ENCODE measurements at places on chromosomes 2 and 18.

DNA sequence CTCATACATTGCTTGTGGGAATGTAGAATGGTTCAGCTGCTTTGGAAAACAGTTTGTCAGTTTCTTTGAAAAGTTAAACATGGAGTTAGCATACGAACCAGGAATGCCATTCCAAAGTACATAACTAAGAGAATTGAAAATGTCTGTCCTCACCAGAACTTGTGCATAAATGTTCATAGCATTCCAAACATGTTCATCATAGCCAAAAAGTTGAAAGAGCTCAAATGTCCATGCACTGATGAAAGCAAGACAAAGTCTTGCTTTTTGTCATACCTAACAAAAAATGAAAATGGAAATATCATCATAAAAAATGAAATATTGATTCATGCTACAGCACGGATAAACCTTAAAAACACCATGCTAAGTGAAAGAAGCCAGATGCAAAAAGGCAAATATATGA lies 408.8 kb upstream of the UBE2E3 start:
- DNase-seq, result peak; percentile 80

- peak; percentile 56 for DNase-seq
Observed at GRCh38 chr2:112482309-112483041, 519 bp downstream of the TTL start.

GRCh38 chr2:23533338-23533695 lies 148.3 kb downstream of the KLHL29 start:
- no peak for DNase-seq

GRCh38 chr2:25252291-25253152 lies 84.1 kb upstream of the POMC start:
- peak; percentile 62 for DNase-seq

DNA sequence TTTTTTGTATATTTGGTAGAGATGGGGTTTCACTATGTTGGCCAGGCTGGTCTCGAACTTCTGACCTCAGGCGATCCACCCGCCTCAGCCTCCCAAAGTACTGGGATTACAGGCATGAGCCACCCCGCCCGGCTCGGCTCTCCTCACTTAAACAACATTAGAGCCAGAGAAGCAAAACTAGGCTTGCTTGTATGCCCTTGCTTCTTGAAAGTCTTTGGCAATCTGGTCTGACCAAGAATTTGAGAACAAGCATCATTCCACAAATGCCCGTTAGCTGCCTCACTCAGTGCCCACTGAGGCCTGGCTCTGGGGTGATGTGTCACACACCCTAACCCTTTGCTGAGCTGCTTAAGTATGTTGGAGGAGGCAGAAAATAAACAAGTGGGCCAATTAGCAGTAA lies 33.5 kb downstream of the SOWAHC start:
- DNase-seq, result peak; percentile 81

- peak; percentile 99 for DNase-seq
Observed at GRCh38 chr2:37767959-37768925, 96.8 kb upstream of the CDC42EP3 start.

GRCh38 chr2:25966531-25967270 lies 15.6 kb downstream of the KIF3C start:
- no peak for DNase-seq

- no peak for DNase-seq
Observed at GRCh38 chr2:236552581-236553363, 16.9 kb upstream of the ACKR3 start.

DNA sequence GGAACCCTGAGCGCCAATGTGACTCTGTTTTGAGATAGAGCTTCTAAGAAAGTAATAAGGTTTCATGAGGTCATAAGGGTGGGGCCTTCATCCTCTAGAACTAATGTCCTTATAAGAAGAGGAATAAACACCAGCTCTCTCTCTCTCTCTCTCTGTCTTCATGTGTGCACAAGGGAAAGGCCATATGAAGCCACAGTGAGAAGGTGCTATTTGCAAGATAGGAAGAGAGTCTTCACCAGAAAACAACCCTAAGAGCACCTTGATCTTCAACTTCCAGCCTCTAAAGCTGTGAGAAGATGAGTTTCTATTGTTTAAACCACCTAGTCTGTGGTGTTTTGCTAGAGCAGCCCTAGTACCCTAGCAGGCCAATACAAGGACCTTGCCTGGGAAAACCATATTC lies 55.8 kb downstream of the DOCK10 start:
- DNase-seq, result no peak

DNA sequence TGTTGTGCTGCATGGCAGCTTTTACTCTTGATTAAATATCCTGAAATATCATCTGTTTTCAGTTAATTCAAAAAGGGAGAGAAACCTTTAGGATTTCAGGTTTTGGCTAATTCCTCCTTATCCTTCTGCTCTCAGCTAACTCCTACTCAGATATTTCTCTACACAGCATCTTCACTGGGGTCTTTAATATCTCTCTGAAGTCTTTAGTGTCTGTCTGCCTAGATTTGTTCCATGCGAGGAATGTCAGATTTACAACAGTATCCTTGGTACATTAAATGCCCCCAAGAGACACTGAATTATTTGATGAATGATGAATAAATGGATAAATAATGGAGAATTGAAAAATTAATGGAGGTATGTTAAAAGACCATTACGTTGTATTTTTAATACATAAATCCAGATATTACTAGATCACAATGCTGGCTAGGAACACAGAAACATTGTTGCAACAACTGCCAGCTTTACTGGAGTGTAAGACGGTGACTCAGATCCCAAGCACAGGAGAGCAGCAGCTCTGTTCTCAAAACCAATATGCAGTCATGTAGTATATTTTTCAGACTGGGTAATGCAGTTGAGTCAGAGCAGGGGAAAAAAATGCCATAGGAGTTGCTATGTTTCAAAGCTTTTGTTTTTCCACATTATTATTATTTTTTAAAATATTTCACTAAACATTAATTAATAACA lies 388.0 kb upstream of the SYT4 start:
- peak; percentile 87 for DNase-seq

- DNase-seq, result peak; percentile 45
Observed at GRCh38 chr2:227472265-227473121, 537 bp downstream of the AGFG1 start.

- no peak for DNase-seq
Observed at GRCh38 chr2:231894566-231895380, 31.4 kb downstream of the NPPC start.

GRCh38 chr18:80172056-80172455 lies 63.0 kb downstream of the ADNP2 start:
- DNase-seq, result no peak

DNA sequence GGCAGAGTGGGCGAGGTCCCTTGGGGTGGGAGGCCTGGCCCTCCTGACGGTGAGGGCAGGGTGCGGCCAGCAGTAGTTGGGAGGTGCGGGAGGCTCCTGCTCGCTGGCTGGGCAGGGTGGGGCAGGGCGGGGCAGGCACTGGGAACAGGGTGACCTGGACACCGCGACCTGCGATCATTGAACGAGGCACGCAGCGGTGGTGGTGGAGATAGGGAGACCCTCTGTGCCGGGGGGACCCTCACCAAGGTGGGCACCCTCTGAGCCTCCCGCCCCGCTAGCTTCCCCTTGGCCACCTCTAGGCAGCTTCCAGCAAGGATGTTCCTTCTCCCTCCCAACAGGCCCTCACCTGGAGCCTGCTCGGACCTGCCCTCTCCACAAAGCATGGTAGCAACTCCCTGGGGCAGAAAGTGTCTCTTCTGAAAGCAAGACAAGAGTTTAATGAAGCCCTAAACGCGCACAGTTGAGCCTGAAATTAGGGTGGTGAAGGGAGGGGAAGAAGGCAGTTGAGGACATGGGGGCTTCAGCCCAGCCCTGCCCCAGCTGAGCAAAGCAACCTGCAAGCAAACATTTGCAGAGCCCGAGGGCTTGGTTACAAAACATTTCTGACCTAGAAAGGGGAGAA lies 15.4 kb upstream of the FOSL2 start:
- DNase-seq, result no peak

DNA sequence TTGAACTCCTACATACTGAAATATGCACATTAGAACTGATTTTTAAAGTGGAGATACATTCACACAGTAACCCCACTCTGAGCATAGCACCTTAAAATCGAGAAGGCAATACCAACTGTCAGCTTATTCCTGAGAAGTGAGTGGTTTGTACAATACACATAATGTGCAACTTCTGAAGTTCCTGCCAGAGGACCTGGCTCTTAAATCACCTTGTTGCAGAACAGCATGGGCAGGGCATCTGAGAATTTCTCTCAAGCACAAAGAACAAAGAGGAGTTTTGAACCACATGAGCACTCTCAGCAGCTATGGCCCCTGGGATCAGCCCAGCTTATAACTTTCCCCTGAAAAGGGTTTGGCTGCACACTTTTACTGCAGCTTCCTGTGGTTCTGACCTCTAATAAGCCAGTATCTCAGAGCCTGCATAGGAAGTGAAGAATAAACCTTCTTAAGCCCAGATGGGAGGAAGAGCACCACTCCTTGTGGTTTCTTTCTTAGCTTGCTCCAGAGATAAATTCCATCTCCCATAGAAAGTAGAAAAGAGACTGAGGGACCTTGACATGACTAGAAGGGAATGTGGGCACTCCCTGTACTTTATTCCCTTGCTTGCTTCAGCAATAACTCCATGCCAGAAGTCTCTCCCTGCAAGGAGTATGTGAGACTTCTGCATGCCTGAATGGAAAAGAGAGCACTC lies 862.3 kb downstream of the SUCLG1 start:
- peak; percentile 58 for DNase-seq

GRCh38 chr2:106868275-106868674 lies 17.7 kb downstream of the ST6GAL2 start:
- DNase-seq, result no peak

DNA sequence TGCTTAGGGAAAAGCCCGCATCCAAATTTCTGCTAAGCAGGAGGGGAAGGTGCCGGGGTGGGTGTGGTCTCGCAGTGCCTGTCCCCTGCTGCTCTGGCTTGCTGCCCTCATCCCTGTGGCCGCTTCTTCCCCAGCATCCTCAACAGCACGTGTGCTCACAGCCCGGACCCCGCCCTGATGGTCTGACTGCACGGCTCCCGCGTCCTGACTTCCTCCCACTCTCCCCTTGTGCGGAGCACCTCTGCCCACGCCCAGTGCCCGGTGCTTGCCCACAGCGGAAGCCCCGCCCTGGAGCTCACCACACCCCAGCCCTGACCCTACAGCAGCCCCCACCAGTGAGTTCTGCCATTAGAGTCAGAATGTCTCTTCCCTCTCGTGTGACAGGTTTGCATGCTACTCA lies 277.9 kb downstream of the NDUFA10 start:
- no peak for DNase-seq

- DNase-seq, result no peak
Observed at GRCh38 chr2:112698834-112699515, 21.8 kb upstream of the NT5DC4 start.

DNA sequence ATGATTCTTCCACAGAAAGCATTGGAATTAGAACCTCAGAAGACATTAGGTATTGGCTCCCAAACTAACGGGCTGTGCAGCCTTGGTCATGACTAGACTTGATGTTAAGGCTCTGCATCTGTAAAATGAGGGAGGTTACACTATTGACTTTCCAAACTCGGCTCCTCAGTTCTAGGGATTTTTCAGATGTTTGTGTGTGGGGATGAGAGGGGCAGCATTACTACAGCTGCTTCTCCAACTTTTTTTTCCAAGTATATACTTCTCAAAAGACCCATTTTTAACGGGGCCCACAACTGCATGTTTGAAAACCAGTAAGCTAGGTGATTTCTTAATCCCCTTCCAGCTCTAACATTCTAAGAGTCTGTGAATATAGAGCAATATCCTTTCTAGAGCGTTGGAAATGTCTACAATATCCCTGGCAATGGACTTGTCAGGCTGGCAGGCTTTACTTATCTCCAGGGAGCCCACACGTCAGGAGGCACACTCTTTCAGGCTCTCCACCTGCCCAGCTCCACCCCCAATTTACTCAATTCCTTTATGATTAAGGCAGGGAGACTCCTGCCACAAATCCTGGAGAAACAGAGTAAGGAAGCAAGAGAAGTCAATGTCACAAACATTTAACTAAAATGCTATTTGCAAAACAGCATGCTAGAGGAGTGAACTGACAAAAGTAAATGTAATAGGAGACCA lies 844 bp upstream of the MPV17 start:
- DNase-seq, result no peak

DNA sequence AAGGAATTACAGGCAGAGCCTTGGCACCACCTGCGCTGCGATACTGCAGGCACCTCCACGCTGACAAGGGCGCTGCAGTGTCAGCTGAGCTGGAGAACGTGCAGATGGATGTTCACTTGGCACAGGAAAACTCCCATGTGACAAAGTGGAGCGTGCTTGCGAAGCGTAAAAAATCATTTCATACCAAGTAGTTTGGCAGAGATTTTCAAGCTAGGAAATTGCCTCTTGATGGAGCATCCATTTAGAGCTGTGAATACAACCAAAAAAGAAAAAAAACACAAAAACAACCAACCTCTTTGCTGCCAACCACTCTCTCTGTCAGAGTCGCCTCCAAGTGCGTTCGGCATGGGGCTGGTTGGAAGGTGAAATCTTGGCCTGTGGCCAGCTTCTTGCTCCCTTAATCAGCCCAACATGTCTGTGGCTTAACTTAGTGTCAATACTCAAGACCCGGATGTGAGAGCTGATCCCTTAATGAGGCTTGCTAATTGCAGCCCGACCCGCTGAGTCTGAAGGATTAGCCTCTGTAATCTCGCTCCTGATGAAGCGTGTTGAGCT lies 38.1 kb downstream of the ACOXL start:
- DNase-seq, result no peak

GRCh38 chr2:234453216-234453615 lies 43.7 kb downstream of the ARL4C start:
- no peak for DNase-seq

- DNase-seq, result peak; percentile 46
Observed at GRCh38 chr2:192145496-192145895, 49.2 kb downstream of the TMEFF2 start.

GRCh38 chr2:198641161-198641560 lies 816.6 kb downstream of the SATB2 start:
- peak; percentile 89 for DNase-seq

DNA sequence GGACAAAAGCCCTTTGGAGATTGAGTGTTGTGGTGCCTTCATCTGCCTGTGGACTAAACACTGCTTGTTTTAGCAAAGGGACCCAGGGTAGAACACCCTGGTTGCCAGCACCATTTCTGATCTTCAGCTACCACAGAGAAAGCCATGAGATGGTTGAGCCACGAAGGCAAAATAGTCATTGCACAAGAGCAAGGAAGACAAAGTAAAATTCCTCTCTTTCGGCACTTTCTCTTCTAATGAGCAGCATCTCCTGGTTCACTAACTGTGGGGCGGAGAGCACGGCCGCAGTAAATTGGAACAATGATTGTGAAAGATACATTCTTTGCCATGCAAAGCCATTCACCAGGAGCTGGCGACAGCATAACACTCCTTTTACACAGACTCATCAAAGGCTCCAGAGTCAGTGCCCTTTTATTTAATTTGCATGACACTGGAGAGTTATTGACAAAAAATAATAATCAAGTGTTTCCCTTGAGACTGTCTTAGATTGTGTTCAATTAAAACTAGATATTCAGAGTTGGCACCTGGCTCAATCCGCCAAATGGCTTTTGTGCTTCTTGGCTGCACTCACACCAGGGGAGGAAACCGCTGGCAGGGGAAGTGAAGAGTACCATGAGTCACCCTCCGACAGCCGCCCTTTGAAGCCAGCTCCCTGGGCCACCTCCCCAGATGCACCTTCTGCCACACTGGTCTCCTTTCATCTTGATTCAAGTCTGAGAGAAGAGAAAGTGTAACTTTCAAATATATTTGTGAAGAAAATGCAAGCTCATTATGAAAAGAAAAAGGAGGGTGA lies 100.5 kb upstream of the MEIS1 start:
- peak; percentile 2 for DNase-seq
